ENCODE measurements at places on chromosomes 16 and 17.

GRCh38 chr17:75135946-75136345, 4.4 kb upstream of the NT5C start:
- DNase-seq = no peak

DNA sequence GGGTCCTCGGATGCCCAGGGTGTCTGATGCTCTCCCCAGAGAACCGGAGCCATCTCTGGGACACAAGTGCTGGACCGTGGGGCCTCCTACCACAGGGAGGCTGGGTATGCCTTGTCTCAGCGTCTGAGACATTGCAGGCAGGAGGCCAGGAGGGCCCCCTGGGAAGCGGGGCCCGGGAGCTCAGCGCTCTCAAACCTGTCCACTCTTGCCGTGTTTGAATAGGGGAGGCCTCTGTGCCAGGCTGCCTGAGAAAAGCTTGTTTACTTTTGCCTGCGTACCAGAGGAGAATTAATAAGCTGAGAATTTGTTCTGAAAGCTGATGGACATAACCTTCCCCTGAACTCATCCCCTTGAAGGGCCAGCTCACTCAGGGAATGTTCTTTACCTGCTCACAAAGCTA, 163.8 kb downstream of the NTN1 start:
- DNase-seq = no peak

GRCh38 chr16:49048557-49048956, 233.1 kb downstream of the CBLN1 start:
- no peak for DNase-seq

DNA sequence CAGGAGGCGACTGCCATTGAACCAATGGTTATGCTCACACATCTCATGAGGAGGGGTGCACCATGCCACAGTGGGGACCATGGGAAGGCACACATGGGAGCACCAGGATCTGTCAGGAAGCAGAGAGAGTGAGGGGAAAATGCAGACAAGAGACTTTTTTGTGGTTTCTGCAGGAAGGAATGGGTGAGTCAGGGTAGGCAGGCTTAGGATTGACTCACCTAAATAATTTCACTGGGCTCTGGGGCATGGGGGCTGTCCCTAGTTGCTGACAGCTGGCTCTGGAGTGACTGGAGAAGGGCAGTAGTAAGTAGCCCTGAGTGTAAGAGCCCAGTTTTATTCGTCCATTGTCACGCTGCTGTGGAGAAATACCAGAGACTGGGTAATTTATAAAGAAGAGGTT, 202.4 kb downstream of the AXIN2 start:
- DNase-seq = no peak

GRCh38 chr17:45641541-45641940, 142.6 kb upstream of the CRHR1 start:
- no peak for DNase-seq

DNA sequence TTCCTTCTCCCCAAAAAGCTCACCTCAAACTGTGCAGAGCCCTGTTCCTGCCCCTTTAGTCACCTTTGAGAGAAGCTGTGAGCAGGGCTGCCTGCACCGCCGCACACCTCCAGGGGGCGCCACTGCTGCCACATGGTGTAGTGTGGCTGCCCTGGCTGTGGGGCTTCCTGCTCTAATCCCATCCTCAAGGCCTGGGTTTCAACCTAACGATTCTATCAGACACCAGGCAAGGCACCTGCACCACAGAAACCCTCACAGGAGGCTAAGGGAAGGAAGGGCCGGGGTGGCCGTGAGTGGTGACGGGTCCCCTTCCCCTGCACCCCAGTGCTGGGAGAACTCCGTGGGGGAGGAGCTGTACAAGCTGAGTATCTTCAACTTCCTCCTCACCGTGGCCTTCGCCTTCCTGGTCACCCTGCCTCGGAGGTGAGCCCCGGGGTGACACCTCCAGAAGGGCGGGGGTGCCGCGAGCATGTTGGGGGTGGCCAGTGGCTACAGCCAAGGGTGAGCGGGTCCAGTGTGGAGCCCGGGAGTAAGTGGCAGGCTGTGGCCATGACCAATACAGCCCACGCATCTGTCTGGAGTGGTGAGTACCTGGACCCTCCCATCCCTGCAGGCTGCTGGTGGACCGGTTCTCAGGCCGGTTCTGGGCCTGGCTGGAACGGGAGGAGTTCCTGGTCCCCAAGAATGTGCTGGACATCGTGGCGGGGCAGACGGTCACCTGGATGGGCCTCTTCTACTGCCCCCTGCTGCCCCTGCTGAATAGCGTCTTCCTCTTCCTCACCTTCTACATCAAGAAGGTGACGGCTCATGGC, 7.0 kb downstream of the TMC8 start:
- peak; percentile 59 for DNase-seq

- DNase-seq = no peak
Observed at GRCh38 chr16:28072087-28072486, 8.6 kb upstream of the GSG1L start.

- DNase-seq = no peak
Observed at GRCh38 chr16:75282466-75283281, 31.2 kb upstream of the BCAR1 start.

DNA sequence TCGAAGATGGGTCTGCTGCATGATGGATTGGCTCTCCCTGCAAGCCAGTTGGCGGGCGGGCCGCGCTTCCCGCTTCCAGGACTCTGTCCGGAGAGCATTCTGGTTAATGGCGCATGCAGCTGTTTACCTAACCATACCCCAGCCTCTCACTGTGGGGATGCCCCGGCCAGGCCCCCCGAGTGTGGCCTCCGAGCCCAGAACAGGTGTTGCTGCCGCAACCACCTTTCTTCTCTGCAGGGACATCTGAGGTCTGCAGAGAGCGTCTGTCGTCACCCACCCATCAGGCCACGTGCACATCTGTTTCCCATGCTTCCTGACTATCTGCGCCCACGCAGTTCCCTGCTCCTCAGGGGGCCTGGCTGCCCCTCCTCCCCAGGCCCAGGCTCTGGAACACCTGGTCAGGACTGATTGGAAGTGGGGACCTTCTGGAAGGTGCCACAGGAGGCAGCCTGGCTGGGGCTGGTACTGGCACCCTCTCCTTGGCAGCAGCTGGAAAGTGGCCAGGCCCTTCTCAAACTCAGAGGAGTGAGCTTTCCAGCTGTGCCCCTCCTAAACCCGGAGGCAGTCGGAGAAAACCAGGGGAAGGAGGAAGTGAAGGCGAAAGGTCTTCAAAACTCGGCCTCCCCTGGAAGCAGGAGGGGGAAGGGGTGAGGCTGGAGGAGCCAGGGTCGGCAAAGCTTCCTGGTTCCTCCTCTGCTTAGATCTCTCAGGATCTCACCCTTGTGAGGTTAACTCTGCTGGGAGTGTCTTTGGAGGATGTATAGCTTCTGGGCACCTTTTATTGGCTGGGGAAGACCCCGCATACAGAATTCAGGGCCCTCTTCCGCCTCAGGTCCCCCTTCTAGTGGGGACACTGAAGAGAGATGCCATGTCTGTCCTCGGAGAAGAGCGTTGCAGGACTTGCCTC, 64.5 kb upstream of the CIBAR2 start:
- no peak for DNase-seq

- DNase-seq = peak; percentile 51
Observed at GRCh38 chr17:76265624-76266243, 586 bp downstream of the UBALD2 start.

DNA sequence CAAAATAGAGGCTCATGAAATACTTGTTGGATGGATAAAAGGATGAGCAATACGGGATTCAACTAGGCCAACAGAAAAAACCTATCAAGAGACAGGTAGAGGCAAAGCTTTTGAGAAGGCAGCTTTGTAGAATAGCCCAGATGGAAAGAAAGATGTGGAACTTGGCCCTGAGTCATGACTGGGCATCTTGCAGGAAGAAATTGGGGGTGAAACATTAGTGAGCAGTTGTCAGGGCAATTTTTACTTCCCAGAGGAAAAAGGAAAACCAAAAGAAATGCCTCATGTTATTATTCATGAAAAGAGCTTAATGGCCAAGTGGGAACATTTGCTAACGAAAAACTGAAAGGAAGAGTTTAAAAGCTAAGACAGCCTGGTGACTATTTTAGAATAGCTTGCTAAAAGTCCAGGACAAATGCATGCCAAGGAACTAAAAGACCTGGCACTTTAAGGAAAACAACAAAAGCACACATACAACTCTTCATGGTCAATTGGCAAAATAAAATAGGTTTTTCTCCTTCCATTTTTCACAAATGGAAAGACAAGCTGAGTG, 180.1 kb downstream of the HS3ST3A1 start:
- no peak for DNase-seq

DNA sequence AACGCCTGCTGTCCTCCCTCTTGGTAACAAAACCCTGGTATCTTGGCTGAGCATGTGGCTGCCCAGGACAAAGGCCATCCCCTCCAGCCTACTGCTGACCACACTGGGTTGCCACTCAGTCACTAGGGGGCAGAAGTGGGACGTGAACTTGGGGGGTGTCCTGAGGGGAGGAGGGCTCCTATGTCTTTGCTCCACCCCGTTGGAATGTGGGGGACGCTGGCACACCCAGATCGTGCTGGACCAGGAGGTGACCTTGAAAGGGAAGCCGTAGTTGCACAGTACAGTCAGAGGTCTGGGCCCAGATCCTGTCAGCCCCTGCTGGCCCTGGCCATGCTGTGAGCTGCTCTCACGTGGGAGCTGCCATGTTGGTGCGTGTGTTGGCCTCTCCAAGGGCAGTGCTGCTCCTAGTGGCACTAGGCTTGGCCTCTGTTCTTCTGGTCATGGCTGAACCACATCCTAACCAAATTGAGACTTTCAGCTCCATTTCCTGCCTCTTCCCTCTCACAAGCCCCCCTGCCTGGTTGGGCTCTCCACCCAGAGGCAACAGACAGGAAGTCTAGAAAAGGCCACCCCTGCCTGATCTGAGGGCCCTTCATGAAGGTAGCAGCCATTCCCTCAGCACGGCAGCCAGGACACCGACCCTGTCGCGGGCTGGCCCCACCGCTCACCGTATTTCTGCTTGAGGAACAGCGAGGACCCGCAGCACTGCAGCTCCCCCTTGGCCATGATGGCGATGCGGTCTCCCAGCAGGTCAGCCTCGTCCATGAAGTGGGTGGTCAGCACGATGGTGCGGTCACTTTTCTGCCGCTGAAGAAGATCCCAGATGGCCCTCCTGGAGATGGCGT, 29.0 kb upstream of the RNPS1 start:
- peak; percentile 10 for DNase-seq

DNA sequence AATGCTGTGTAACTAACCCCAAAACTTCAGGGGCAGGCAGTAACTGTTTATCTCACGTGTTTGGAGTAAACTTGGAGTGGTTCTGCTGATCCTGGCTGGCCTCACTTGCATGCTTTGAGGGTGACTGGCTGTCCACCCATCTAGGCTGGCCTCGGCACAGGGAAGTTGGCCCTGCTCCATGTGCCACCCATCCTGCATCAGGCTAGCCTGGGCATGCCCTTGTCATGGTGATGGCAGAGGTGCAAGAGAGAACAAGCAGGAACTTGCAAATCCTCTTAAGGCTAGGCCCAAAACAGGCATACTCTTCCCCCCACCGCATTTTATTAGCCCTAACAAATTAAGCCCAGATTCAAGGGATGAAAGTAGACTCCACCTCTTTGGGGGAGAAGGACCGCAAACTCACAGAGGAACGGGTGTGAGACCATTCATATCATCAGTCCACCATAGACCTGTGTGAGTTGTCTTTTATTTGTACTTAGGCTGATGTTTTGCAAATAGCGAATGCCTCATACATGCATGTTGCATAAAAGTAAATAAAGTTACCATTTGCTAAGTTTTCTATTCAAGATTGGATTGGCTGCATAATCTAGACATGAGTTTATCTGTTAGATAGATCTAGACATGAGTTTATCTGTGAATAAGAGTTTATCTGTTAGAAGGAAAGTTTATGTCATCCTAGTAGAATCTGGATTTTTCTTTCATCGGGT, 221.0 kb downstream of the CCDC182 start:
- DNase-seq = no peak

GRCh38 chr16:30710971-30711370, 12.0 kb downstream of the SRCAP start:
- DNase-seq = no peak

DNA sequence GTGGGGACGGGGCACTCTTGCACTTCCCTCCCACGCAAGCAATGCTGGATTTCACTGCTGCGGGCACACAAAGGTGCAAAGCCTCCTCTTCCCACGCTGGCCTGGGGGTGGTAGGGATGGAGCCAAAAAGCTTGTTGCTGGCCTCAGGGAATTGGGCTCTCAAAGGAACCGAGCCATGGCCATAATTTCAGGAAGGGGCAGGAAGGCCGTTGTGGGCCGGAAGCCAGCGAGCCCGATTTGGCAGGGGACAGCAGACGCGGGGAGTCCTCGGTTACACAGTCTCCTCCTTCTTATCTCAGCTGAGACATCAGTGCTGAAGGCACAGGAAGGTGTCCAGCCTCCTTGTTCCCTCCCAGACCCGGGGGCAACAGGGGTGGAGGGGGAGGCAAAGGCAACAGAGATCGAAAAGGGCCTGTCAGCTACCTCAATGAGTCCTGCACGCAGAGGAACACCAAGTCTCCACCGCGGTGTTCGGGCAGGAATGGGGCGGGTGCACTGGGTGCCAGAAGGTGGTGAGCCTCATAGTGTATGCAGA, 59.5 kb downstream of the SLFN11 start:
- no peak for DNase-seq

DNA sequence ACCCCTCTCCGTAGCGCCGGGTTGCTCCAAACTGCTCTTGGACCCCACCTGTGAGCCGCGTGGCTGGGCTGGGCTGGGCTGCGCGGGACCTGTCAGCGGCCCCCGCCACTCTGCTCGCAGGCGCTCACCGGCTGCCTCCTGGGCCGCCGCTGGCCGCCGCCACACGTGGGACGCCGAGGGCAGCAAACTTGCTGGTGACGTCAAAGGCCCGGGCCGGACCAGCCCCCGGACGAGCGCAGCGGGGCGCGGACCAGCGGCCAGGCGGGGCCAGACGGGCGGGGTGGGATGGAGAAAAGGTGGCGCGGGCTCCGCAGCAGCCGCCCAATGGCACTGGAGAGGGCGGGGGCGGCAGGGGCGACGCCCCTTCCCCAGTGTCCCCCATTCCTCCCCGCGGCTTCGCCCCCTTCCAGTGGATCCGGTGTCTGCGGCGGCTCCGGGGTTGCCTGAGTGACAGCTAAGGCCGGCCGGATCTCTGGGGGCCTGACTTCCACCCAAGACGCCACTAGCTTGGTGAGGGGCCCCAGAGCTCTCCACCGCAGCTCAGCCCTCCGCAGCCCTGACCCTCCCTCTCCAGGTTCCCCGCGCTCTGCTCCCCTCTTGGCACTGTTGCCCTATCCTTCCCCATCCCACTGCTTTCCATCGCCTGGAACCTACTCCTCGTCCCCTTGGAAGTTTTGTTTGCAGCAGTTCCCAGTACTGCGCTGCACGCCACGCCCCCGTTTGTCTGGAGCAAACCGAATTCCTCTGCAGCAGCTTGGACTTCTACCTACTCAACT, at the start of gene HS3ST3A1:
Gene HS3ST3A1 (minus strand): TSS at position 154 of the 776 bp plus-strand sequence. CDS start 800 bp downstream, outside the sequence.
- no peak for DNase-seq

DNA sequence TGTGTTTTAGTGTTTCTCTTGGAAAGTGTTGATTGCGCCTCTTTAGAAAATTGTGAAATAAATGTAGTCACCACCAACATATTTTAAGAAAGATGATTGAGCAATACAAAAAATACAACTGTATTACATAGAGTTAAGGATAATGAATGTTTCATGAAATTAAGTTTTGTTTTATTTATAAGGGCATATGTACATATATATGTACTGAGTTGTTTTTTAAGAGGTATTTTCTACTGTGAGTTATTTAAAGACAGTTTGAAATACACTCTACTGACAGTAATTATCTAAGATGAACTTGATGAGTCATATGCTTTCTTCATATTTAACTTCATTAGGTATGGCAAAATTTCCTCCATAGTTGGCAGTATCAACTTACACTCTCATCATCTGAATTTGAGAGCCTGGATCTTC, 411.7 kb downstream of the HS3ST3B1 start:
- DNase-seq = peak; percentile 59

- no peak for DNase-seq
Observed at GRCh38 chr17:78357672-78358537, 2.0 kb downstream of the SOCS3 start.

All from AML-193 (cell line).